ENCODE measurements at places on chromosomes 13 and 19.

DNA sequence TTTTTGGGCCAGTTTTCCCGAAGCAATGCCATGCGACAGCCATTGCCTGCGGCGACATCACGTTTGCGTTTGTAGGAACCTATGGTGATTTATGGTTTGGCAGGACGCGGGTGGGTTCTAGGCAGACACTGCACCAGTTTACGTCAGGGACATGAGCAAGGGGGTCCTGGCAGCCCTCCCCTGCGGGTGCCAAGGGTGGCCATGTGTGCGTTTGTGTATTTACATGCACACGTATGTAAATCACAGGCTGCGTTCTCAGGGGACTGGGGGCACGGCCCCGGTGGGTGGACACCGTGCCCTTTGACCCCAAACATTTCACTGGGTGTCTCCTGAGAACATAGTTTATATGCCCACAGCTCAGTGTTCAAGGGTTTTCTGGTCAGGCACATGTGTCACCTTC, 9.4 kb upstream of the TMPRSS9 start:
- DNase-seq, result no peak

- no peak for DNase-seq
Observed at GRCh38 chr19:54204767-54205468, 4.3 kb downstream of the RPS9 start.

- no peak for DNase-seq
Observed at GRCh38 chr13:98390086-98390715, 186.7 kb downstream of the STK24 start.

- no peak for DNase-seq
Observed at GRCh38 chr13:51419001-51419636, 33.7 kb downstream of the INTS6 start.

DNA sequence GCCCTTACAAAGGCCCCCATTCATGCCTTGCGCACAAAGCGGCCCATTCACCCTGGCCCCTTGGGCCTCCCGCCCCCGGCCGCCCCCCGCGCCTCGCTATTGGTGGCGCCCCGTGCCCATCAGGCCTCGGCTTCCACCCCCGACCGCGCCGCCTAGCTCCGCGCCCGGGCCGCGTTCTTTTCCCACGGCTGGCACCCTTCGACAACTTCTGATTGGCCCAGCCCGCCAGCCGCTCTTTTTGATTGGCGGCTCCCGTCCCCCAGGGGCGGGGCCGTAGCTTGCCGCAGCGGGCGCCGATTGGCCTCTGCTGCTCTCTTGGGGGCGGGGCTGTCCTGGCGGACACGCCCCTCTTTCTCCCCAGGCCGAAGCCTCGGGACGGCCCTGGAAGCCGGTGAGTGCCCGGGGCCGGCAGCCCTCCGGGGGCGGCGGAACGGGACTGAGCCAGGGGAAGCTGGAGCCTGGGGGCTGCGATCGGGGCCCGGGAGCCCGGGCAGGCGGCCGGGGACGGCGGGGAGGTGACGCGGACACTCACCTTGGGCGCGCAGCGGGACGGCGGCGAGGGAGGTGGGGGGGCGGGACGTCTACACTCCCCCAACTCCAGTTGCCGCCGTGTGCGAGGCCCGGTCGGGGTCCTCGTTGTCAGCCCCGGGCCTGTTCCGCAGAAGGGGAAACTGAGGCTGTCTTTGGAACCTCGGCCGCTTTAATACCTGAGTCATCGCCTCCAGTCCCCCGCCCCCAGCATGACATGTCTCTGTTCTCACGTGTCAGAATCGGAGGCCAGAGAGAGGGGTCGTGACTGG, at the start of gene MYH14:
Gene MYH14 (plus strand): TSS at position 342 of the 800 bp plus-strand sequence. CDS start 6,744 bp downstream, outside the sequence.
- DNase-seq, result no peak

GRCh38 chr19:19540715-19541515, 2.9 kb downstream of the CILP2 start:
- no peak for DNase-seq

GRCh38 chr13:51717786-51718398, 86.1 kb downstream of the DHRS12 start:
- DNase-seq, result no peak

- no peak for DNase-seq
Observed at GRCh38 chr19:50932018-50932689, 20.7 kb downstream of the KLK5 start.

DNA sequence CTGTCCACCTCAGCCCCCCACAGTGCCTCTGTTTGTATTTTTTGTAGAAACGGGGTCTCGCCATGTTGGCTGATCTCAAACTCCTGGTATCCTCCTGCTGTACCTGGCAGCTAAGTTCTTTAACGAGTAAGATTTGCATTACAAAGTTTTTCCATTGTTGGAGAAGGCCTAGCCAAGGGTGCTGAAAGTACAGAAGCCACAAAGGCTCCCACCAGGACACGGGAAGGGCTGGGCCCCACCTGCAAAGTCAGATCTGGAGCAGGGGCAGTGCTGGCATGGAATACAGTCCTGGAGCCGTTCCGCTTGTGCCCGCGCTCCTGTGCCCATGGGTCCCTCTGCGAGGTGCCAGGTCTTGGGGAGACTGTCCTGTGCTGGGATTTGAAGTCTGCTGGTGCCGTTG, 12.1 kb downstream of the FZR1 start:
- no peak for DNase-seq

DNA sequence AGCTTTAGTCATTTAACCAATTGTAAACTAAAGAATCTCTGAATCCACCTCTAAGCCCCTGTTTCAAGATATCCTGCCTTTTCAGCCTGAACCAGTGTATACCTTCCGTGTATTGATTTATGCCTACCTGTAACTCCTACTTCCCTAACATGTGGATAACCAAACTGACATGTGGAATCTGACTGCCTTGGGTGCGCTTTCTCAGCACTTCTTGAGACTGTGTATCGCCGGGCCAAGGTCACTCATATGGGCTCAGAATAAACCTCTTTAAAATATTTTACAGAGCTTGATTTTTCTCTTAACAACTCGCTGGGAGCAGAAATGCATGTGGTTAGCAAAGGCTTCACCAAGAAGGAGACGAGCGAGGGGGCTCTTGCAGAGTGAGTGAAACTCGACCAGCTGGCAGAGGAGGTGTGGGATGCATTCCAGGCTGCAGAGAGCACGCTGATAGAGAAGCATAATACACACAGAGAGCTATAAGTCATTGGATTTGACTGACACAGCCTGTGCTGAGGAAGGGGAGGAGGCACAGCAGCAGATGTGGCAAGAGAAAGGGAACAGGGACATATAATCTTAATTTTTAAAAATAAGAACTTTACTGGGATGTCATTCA, 268.2 kb upstream of the MAB21L1 start:
- no peak for DNase-seq

DNA sequence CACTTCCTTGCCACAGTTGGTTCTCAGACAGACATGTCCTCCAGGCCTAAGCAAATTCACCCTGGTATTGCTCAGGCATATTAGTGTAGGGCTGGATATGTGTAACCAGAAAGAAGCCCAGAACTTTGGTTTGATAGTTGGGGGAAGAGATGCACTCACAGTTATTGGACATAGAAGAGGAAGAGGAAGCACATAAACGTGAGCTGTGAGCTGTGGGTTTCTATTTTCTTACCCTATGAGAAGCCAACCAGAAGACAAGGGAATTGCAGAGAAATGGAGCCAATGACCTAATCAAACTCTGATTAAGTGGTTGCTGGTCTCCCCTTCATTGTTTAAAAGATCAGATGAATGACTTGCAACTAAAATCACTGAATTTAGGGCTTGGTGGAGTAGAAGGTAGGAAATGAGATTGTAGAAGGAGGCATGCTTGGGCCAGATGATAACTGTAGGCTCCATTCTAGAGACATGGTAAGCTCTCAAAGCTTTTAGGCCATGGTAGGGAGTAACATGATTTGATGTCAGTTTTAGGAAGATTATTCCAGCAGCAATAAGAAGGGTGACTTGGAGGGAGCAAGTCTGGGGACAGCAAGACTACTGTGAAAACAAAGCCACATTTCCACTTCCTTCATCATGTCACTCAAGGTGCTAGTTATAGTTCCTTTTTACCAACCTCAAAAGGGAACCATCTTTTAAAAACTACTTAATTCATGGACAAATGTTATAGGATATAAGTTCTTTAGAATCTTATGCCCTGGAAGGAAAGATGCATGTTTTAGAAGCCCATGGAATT, 24.1 kb upstream of the WDFY2 start:
- no peak for DNase-seq

DNA sequence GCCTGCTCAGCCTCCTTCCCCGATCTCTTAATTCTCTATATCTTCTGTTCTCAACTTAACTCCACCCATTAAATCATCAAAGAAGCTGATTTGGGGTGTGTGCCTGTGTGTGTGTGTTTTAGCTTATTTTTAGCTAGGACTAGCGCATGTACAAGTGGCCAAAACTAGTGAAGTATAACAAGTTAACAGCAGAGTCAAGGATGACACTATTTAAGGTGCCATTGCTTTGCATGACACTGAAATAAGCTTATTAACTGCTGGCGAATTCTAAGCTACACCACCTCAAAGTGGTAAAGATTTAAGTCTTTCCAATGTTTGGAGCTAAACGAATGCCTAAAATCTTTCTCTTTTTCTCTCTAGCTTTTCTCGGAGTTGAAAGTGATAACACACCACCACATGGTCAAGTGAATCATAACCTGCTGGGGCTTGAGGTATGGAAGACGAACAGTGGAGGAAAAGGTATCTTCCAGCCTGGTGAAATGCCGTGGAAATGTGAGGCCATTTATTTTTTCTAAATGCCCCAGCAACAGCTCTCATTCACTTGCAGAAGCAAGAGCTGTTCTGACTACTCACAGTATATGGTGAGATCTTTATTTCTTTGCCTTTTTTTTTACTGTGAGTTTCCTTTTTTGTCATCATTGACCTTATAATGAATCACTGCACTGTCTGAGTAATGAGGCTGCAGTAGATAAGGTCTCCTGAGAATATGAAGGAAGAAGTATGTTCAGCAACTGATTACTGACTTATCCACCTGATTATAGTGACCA, 570.3 kb downstream of the PCDH9 start:
- no peak for DNase-seq

DNA sequence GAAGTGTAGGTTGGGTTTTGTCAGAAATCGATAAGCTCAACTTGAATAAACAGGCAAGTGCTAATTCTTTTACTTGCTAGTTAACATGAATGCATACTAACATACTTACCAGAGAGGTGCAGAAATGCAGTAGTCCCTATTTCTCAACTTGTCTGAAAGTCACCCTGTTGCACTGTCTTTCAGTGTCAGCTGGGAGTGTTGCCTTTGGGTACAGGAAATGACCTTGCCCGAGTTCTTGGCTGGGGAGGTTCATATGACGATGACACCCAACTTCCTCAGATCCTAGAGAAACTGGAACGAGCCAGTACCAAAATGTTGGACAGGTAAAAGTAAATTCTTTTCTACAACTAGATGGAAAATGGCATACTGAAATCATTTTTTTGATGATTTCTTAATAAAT, 103.5 kb upstream of the AKAP11 start:
- no peak for DNase-seq

- no peak for DNase-seq
Observed at GRCh38 chr19:56692206-56692895, 20.8 kb upstream of the ZNF835 start.

GRCh38 chr13:91356919-91357612, 9.6 kb downstream of the MIR17HG start:
- no peak for DNase-seq

GRCh38 chr19:38715555-38715954, 28.7 kb downstream of the CAPN12 start:
- no peak for DNase-seq

DNA sequence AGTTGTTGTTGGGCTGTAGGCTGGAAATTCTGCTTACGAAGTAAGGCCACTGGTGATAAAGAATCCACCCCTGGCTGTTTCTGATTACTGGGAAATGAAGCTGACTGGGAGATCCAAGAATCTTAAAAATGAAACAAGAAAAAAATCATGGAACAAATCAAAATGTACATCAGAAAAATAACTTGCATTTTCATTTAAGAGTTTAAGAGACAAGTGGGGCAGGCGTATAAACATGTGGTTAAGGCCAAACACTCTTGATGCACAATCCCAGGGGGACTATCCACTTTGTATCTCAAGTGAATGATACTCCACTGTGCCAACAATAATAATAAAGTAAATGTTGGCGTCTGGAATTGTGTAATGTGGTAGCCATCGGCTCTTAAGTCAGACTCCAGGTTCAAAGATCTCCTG, 24.6 kb downstream of the ZMYM5 start:
- peak; percentile 41 for DNase-seq

GRCh38 chr19:22623841-22624221, 10.3 kb upstream of the ZNF492 start:
- no peak for DNase-seq

GRCh38 chr13:86051134-86052103, 252.2 kb upstream of the SLITRK6 start:
- peak; percentile 38 for DNase-seq

DNA sequence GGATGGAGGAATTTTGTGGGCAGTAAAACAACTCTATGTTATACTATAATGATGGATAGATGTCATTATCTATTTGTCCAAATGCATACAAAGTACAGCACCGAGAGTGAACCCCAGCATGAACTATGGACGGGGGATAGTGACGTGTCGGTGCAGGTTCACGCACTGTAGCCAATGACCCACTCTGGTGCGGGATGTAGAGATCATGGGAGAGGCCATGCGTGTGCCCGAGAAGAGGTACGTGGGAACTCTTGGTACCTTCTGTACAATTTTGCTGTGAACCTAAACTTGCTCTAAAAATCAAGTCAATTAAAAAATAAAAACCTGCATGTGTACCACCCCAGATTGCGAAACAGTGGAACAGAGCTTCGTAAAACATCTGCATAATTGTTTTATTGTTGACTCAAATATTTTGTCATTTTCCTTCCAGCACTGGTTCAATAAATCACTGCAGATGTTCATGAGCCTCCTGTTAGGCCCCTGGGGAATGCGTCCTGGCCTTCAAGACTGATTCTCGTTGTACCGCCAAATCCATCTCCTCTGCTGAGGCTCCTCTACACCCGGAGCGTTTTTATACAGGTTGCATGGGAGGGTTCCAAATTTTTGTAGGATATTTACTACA, 30.9 kb downstream of the COL4A1 start:
- DNase-seq, result no peak

- DNase-seq, result no peak
Observed at GRCh38 chr19:18507727-18508440, 14.0 kb downstream of the ELL start.

GRCh38 chr19:17020823-17021222, 5.8 kb downstream of the CPAMD8 start:
- DNase-seq, result no peak

DNA sequence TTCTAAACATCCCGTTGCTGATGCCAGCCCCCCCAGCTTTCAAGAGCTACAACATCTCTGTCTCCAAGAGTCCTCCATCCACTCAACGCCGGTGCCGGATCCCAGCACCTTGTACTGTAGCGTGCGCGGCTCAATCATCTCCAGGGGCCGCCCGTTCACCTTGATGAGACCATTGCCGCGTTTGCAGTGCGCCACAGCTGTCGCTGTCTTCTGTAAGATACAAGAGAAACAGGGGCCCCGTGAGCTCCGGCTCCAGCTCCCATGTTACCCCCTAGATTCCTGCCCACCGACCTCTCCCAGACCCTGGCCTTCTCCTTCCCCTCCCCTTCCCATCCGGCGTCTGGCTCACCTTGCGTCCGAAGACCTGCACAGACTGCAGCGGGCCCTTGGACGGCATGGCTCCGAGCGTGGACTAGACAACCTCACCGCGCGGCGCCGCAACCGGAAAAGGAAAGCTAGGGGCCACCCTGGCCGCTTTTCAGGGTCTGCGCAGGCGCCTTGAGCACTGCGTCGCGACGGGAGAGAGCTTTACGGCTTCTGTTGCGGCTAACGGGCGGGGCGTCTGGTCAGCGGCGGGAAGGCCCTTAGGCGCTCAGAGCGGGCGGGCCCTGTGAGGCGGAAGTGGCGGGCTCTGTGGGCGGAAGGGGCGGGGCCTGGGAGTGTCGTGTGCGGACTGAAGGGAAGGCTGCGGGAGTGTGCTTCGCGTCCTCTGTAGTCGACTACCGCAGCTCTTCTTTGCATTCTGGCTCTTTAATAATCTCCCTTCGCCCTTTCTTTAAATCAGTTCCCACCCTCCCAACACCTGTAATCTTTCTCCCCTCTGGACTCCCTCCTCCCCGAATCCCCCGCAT, at the start of gene RPS16:
Gene RPS16 (minus strand): TSS at position 451 of the 851 bp plus-strand sequence. CDS start 54 bp downstream, at position 397.
- peak; percentile 92 for DNase-seq
